ENCODE measurements at places on chromosomes 4 and X. TPM values are rescaled to one million over a fixed set of nuclear protein-coding genes. Genes with fewer than 3 reads are reported as not detected.

The CENPVL2 gene
- 2.9 TPM for total RNA-seq

GRCh38 chr4:102620697-102621497 lies 119.7 kb downstream of the NFKB1 start:
- no peak for DNase-seq

DNA sequence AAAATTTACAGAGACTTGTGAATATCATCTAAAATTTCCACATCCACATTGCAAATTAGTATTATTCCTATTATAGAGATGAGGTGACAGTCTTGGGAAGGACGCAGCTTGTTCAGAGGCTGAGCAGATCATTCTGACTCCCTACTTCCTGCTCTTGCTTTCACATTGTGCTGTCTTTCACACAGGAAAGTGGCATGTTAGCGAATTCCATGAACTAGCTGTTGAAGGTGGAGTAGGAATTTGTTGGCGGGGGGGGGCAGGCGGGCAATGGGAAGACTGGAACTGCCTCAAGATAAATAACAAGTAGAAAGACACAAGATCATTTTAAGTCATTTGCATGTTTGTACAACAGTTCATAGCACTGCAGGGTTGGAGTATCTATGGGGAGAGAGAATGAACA lies 2.3 kb downstream of the PF4V1 start:
- no peak for DNase-seq

The HTN1 gene
- not detected for total RNA-seq

DNA sequence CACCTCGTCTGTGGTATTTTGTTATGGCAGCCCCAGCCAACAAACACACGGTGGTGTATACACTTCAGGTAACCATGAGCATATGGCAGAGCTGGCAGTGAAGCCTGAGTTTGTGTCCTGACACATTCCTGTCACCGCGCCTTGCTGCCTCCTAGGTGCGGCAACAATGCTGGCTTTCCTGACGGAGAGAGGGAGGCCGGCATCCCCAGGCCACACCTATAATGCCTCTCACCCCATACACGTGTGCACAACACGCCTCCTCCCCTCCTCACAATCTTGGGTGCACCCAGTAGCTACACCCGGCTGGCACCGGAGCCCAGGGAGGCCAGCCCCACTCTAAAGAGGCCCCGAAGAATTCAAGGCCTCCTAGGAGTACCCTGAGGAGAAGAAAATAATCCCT lies 158.5 kb downstream of the NSUN7 start:
- peak; percentile 9 for DNase-seq

GRCh38 chrX:97366237-97366636 lies 482.5 kb downstream of the RPA4 start:
- no peak for DNase-seq

- DNase-seq = no peak
Measured at GRCh38 chr4:84477738-84478137, 21.4 kb downstream of the NKX6-1 start.

- no peak for DNase-seq
Measured at GRCh38 chr4:91681544-91681943, 622.2 kb upstream of the GRID2 start.

The P2RY10 gene
- not detected for total RNA-seq

The MMRN1 gene
- total RNA-seq = not detected

DNA sequence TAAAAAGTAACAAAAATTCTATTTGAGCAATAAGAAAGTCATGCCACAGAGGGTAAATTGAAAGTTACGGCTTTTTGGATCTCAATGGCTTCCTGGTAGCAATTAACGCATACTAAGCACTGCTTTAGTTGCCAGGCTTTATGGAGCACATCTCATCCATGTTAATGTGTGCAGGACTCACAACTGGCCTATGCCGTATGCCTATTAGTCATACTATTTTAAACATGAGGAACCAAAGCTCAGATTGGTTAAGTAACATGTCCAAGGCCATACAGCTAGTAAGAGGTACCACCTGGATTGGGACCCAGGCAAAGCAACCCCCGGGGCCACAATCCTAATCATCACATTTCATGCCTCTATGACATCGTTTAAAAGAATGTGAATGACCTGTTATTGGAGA lies 17.1 kb downstream of the DAPP1 start:
- no peak for DNase-seq

The G6PD gene
- 61.7 TPM for total RNA-seq

The SMIM31 gene
- not detected for total RNA-seq

DNA sequence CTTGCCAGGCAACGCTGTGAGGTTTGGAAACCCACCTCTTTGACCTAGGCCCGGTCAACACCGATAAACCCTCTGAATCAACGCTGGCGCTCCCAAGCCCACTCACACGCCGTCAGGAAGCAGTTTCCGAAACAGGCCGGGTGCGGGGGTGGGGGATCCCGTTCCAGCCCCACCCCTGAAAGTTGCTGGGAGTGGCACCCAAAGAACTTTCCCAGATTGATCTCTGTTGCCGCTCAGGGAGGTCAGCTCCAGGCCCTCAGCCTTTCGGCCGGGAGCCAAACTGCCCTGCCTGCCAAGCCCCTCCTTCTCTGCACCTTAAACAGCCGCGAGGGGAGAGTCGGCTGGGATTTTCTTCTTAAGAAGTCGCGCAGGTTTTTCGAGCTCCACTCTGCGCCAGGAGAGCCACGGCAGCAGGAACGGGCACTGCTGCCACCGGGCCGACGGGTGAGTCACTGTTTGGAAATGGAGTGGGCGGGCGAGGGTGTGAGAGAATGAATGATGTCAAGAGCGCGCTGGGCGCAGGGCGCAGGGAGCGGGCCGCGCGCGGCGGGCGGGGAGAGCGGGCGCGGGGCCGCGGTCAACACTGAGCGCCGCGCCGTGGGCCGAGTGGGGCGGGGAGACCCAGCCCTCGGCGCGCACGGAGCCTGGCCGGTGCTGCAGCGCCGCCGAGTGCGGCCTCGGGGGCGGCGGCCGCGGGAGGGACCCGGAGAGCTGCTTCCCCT lies at the start of gene SGMS2:
Gene SGMS2, plus strand, starts transcription at position 583 of the 722 bp plus-strand sequence. CDS start 70,622 bp downstream, outside the sequence.
- DNase-seq = peak; percentile 64

GRCh38 chr4:10861036-10861435 lies 176.5 kb upstream of the CLNK start:
- no peak for DNase-seq

- no peak for DNase-seq
Measured at GRCh38 chr4:138398322-138398721, 156.2 kb upstream of the SLC7A11 start.

The RTL5 gene
- total RNA-seq = 1.9 TPM
